ENCODE measurements at places on chromosomes 7 and 10.

- DNase-seq, result no peak
Measured at GRCh38 chr7:43283706-43284105, 171.3 kb downstream of the HECW1 start.

DNA sequence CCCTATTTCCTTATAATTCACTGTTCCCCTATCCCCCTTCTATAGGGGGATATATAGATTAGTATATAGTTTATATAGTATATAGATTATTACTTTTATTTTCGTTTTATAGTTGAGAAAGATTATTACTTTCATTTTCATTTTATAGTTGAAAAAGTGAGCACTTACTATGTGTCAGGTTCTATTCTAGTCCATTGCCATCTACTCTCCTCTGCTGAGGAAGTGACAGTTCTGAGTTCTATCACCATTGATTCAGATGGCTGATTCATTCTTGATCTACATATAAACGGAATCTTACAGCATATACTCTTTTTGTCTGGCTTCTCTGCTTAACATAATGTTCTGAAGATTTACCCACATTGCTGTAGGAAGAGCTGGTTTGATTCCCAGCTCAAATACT, 20.7 kb upstream of the CAV2 start:
- no peak for DNase-seq

DNA sequence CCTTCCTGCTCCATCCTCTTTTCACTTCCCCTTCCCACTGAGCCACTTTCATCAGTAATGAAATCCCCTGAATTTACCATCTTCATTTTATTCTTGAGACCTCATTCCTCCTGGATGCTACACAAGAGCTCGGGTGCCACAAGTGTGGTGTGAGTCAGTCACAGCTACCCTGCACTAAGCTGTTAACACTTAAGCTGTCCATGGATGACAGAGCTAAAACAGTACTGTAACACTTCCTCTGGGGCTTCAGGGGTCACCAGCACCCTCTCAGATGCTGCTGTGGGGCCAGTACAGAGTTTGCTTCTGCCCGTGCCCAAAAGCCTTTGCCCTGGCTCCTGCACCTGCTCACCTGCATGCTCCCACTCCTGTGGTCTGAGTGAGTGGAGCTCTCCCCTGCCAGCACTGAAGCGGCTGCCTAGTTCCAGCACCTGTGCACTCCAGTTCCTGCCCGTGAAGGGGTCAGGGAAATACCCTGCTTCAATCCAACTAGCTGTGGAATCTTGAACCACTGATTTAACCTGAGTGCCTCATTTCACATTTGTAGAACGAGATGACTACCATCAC, 71.9 kb downstream of the POT1 start:
- no peak for DNase-seq

DNA sequence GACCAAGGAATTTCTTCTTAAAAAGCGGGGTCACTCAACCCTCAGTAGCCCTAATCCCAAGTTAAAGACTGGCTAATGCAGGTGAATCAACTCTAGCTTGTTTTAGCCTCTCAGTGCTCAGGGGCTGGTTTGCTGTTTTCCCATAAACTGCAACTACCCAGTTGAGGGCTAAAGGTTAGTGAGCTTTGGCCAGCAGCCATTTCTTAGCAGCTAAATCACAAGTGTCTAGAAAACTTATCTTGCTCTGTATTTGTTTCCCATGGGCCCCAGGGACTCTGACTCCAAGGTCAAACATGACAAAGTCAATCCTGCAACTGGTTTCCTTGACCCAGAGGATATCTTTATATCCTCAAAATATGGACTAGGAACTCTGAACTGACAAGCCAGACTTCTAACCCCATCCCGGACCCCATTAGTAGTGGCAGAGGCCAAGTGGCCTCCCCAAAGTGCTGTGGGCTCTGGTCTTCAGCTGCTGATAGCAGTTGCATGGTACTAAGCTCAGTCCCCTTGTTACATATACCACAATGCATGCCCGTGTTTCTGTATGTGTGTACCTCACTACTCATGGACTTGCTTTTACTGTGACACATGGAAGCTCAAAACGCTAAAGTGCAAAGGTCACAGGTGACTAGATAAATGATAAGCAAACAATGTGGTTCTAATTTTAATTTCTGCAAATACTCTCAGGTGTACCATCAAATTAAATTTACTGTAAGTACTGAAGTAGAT, 793.0 kb upstream of the IGFBP3 start:
- DNase-seq, result no peak

DNA sequence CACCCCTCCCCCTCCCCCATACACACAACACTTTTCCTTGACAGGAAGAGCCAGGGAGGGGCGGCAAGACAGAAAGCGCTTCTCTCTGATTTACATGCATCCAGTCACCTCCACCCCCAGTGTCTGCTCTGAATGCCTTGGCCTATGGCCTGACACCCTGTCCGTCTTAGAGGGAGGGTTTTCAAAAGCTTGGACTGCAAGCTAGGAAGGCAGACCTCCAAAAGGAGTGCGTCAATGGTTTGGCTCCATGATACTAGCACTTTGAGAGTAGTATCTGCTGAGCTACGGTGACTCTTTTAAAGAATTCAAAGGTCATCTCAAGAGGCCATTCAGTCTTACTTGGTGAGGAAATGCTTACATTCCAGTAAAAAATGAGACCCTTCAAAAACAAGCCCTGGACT, 20.3 kb upstream of the PAX2 start:
- no peak for DNase-seq

DNA sequence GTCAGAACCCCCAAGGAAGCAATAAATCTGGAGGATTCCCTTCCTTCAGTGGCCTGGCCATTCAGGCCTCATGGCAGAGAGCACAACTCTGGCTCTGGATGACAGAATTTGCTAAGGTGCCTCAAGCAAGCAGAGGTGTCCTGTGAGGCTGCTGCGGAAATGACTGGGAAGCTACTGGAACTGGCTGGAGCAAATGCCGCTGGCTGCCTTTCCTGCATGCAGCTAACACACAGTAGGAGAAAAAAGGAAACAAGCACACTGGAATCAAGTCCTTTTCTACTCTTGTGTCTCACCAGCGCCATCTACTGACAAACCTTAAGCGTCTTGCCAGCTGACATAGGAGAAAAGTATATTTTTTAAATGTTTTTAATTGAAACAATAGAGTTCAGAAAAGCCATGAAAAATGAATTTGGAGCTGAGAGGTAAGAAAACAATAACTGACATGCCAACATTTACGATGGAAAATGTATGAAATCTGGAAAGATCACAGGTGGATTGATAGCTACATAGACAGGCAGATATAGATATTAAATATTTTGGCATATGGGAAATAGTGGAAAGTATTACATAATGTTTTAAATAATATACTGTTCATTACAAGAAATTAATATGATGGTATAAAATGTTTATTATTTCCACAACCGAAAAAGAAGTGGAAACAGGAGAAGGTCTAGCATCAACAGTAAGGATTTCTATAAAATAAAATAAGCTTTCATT, 951.6 kb downstream of the ANKRD7 start:
- no peak for DNase-seq

DNA sequence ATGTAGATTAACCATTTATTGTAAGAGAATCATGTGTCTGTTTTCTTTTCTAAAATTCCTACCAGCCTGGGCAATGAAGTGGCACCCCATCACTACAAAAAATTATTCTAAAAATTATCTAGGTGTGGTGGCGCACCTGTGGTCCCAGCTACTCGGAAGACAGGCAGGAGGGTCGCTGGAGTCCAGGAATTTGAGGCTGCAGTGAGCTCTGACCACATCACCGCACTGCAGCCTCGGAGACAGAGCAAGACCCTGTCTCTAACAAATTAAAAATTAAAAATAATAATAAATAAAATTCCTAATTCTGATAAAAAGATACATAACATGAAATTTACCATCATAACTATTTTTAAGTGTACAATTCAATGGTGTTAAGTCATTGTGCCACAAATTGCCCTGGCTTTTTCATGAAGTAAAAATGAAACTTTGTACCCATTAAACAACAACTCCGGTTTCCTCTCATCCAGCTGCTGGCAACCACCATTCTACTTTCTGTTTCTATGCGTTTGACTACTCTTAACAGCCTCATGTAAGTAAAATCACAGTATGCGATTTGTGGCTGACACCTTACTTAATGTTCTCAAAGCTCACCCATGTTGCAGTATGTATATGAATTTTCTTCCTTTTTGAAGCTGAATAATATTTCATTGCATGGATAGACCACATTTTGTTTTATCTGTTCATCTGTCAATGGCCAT, 20.6 kb upstream of the USP6NL start:
- no peak for DNase-seq

GRCh38 chr7:134916171-134916883, 70.0 kb upstream of the AGBL3 start:
- DNase-seq, result no peak

DNA sequence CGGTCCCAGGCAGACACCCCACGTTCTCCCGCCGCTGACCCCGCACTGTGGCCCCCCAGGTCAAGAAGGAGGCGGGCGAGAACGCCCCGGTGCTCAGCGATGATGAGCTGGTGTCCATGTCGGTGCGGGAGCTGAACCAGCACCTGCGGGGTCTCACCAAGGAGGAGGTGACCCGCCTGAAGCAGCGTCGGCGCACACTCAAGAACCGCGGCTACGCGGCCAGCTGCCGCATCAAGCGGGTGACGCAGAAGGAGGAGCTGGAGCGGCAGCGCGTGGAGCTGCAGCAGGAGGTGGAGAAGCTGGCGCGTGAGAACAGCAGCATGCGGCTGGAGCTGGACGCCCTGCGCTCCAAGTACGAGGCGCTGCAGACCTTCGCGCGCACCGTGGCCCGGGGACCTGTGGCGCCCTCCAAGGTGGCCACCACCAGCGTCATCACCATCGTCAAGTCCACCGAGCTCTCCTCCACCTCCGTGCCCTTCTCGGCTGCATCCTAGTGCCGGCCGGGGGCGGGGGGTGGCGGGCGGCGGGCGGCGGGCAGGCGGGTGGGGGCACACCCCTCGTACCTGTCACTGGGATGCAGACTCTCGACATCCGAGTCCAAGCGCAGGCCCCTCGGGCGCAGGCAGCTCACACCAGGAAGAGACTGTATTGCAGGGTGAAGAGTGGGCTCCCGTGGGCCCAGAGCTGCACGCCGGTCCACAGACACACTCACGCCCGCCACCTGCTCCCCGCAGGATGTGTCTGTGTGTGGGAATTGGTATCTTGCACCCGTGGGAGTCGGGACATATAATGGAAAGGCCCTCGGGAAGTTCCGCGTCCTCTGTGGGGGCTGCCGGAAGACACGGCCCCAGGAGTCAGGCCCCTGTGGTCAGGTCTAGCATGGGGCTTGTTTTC, 9.6 kb downstream of the MAFK start:
- DNase-seq, result no peak

DNA sequence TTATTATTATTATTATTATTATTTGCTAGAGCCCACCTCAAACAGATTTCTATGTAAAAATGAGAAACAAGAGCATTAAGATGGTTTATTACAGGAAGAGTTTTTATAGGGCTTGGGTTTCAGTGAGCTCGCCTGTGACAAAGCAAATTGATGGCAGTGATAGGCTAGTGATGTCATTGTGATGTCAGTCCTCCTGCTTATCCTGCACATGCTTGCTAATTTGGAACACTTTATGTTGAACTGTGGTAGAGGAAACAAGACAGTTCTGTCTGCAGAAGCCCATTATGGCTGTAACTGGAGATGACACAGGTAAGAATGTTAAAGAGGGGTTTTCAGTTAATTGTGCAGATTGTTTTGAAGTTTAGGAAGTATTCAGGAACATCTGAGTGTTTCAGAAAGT, 68.3 kb downstream of the CREM start:
- no peak for DNase-seq

DNA sequence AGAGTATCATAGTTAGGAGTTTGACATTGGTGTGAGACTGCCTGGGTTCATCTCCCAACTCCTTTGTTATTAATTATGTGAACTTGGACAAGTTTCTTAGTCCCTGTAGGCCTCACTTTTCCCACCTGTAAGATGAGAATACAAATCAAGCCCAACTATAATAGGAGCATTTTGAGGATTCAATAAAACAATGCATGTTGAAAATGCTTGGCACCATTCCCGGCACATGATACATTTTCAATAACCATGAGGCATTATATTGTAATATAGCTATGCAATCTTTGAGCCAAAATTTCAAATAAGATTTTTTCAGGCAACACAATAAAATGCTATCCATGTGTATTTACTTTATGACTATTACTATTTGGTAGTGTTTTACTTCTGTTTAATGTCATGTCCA, 229.0 kb upstream of the SP4 start:
- DNase-seq, result no peak
